ENCODE measurements at places on chromosomes 4 and X.

- no peak for DNase-seq
Observed at GRCh38 chr4:81255524-81255923, 40.5 kb upstream of the PRKG2 start.

DNA sequence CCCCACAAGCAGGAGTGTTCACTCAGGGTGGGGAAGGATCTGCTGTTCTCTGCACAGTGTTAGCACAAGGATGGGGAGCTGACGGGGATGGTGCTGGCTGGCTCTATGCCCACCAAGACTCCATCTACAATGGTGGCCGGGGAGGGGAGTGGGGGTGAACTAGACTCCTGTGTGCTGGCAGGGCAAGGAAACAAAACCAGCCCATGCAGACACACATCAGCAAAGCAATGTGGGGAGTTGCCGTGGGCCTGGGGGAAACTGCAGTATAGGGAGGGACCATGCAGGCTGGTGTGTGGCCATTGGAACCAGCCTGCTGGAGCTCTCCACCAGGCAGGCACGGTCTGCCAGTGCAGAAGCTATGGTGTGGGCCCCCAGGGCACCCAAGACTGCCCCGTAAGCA lies 195.1 kb downstream of the PWWP3B start:
- no peak for DNase-seq

GRCh38 chr4:52507774-52508173 lies 151.3 kb downstream of the USP46 start:
- no peak for DNase-seq

DNA sequence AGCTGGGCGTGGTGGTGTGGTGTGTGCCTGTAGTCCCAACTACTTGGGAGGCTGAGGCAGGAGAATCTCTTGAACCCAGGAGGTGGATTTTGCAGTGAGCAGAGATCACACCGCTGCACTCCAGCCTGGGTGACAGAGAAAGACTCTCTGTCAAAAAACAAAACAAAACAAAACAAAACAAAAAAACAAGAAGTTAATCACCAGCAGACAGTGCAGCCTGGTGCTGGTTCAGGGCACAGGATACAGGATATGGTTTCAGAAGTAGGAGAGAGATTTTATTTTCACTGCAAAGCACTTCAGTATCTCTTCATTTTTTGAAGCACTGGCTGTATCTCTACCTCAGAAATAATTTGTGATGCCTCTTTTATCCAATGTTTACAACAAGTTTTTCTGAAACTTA lies 1222.9 kb upstream of the PRKX start:
- no peak for DNase-seq

DNA sequence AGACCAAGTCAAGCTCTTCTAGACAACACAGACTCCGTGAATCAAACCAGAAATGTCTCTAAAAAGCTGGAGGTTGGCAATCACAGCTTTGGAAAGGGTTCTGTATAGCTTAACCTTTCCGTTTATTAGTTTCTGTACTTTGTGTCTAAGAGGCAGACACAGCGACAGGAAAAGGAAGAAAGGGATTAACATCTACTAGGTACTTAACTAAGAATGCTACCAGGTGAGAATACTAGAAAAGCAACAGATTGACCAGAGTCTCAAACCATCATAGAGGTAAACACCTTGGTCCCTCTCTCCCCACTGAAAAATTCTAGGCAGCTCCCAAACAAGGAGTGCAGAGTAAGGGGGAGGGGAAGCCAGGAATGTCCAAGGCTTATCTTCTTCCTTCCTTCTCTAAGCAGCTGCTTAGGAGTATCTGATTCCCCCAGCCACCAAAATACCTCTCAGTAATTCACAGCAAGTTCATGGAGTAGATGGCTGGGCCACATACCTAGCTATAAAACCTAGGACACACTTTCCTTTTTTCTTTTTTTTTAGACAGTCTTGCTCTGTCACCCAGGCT lies 80.8 kb downstream of the APBB2 start:
- DNase-seq = no peak

GRCh38 chrX:39983715-39984114 lies 114.0 kb downstream of the BCOR start:
- DNase-seq = no peak

- DNase-seq = no peak
Observed at GRCh38 chr4:186020793-186021407, 48.1 kb upstream of the TLR3 start.

- no peak for DNase-seq
Observed at GRCh38 chr4:83866834-83867621, 331.1 kb downstream of the GPAT3 start.

- no peak for DNase-seq
Observed at GRCh38 chr4:8907596-8908205, 36.1 kb upstream of the HMX1 start.

DNA sequence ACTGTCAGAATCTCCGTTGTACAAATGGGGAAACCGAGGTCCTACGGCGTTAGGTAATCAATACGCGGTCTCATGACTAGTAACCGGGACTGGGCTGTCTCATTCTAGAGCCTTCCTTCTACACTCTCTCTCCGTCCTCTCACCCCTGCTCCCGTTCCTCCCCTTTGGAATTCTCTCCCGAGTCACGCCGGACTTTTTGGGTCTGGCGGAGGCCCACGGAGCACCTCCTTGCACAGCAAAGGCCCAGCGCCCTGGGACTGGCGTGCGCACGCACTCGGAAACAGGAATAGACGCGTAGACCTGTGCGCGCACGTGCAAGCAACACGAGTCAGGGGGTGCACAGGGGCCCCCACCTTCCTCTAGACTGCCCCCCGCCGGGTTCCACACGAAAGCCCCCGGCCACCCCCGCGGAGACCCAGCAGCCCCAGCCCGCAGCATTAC lies 361 bp downstream of the QDPR start:
- DNase-seq = no peak

DNA sequence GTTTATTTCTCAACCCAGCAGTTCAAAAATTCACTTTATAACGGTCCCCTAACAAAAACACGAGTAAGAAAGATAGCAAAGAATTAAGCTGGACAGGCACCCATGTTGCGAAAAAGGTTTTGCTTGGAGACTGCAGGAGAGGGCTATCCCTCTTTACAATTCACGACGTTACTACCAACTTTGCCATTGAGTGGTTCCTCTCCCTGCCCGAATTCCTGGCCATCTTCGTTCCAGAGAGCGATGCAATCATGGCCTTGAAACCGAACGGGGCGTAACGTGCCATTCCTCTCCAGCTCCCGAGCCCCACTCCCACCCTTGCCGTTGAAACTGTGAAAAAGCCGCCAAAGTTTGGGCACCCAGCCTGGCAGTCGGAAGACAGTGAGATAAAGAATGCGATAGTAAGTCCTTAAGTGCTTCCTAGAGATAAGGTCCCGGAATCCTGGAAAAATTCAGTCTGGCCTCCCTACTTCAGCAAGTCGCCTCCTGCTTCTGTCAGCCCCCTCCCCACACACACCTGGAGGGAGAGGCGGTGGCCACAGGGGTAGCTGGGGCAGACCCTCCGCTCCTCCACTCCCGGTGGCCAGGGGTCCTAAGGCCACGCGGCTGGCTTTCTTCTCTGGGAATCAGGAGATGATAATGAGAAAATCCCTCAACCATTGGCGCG lies 65.2 kb downstream of the FBXO8 start:
- DNase-seq = peak; percentile 30

GRCh38 chrX:17622331-17622730 lies 115.0 kb upstream of the SCML1 start:
- no peak for DNase-seq

DNA sequence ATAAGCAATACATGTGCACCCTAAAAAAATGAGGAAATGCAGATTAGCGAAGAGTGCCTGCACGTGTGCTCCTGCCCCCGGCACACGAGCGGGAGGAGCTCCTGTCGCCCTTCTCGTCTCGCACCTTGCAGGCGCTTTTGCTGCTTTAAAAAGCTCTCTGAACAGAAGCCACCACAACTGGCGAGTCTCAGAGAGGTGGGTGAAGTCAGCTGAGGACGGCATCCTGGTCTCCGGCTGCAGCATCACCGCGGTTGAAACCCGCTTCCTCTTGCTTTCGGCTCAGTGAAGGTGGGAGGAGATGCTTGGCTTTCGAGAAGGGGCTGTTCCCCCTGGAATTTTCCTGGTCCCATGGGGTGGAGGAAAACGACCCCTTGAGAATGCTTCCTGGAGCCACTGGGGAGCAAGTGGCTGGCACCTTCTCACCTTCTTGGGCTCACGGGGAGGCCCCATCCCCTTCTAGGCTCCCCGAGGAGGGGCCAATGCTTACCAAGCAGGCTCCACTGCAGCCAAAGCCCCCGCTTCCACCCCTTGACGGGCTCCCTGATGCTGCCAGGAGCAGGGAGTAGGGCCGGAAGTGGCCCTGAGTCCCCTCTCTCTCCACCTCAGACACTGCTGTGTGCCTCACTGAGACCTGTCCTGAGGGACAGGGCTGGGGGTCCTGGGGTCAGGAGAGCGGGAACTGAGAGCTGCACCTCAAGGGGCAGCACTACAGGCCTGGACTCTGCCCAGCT lies 29.2 kb upstream of the MXD4 start:
- no peak for DNase-seq

- DNase-seq = no peak
Observed at GRCh38 chr4:73037057-73037456, 32.5 kb downstream of the COX18 start.

DNA sequence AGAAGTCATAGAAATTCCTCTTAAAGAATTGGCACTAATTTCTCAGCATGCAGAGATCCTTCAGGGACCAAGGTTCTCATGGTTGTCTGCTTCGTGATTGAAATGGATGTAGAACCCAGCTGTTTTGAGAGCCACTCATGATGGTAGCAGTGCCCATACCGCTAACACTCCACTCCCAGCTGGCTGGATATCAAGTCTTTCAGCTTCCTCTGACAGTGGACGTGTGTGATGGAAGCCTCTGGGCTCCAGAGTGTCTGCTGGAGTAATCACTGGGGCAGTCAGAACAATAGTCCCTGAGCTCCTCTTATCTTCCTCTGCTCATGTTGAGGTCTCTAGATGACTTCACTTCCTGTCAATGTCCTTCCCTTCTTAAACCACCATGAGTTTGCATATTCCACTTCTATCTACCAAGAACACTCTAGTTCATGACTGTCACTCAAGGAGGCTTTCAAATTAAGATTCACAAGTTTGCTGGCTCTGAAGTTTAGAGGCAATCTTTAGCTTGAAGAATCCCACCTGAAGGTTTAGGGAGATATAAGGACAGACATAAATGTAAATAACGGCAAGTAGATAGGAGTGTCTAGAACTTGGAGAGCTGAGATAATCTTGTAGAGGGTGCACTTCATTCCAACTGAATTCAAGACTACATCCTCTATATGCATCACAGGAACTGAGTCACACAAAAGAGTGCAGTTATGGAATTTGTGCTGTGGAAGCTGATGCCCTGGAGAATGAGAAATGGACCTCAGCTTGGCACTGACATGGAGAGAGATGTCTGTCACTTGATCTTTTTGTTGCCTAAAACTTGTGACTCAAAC lies 64.5 kb upstream of the WDR1 start:
- DNase-seq = no peak

- DNase-seq = no peak
Observed at GRCh38 chrX:154661170-154661569, 7.8 kb upstream of the CTAG2 start.

- DNase-seq = no peak
Observed at GRCh38 chr4:119647558-119647957, 19.0 kb upstream of the PDE5A start.

GRCh38 chr4:27218013-27218412 lies 357.4 kb downstream of the STIM2 start:
- DNase-seq = no peak

GRCh38 chr4:5863461-5864113 lies 29.3 kb downstream of the CRMP1 start:
- DNase-seq = no peak

GRCh38 chr4:10959586-10959985 lies 275.0 kb upstream of the CLNK start:
- DNase-seq = no peak

GRCh38 chrX:118975831-118976598 lies 1.6 kb downstream of the LONRF3 start:
- peak; percentile 44 for DNase-seq

DNA sequence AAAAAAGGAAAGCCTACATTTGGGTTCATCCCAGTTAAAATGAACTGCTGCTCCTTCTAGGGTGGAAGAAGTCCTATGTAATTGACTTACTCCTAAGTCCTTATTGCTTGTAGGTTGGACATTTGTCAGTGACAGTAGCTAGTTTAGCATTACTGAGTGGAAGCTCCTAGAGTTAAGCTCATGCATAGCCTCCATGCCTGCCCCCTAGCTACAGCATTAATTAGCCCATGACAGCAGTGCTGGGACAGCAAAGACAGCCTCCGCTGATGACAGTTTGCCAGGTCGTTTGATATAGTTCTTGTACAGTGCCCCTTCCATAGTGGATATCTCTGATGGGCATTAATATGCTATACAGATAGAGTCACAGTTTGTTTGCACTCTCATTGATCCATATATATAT lies 18.7 kb upstream of the GALNTL6 start:
- DNase-seq = no peak

- no peak for DNase-seq
Observed at GRCh38 chrX:142036116-142036515, 132.4 kb downstream of the MAGEC1 start.

DNA sequence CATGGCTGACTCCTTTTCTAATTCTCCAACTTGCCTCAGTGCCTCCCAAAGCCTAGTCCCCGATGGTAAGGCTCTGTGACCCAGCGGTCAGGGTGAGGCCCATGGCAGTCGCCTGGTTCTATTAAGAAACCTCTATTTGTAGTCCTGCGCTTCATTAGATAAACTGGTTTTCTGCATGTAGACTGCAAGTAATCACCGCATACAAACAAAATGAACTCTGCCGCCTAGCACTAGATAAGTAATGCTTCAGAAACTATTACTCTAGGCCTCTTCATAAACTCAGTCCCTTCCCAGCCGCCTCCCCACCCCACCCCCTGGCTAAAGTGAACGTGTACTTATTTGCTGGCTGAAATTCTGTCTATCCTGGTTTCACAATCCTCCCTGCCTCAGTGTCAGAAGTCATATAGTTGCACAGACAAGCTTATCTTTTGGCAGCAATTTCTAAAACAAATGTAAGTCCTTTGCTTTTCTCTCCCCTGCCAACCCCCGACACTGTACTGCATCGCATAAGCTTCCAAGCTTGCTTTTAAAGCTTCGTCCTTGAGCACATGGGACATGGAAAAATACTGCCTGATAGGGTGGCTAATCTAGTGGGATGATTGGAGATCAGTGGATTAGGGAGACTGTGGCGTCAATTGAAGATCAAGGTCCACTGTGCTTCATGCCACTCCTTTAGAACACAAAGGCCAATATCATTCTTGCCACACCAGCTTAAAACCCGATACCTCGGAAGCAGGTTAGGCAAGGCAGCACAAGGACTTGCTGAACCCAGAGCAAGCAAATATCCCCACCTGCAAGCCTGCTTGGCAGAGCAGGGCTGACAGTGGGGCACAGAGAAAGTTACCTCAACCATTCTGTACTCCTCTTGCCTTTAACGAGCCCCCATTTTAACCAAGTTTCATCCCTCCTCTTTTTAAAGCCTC lies 125.8 kb downstream of the IRF2 start:
- DNase-seq = no peak

All from nephron progenitor cell (in vitro differentiated cells).